ENCODE measurements at places on chromosomes 2 and 18.

DNA sequence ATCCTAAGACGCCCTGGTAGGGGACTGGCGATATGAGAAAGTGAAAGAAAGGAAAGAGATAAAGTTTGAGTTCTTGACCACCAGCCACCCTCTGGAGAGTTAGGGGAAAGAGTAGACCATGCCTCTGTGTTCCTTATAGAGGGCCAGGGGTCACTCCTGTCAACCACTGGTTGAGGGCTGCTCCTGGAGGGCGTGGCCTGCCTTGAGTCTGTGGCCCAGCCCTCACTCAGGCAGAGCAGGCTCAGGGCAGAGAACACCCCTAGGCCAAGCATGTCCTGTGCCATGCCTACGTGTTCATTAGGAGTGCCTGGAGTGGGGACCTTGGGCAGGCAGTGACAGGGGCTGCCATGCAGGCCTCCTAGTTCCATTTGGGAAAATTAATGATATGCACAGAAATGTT, 161.1 kb upstream of the EPB41L3 start:
- DNase-seq = no peak

DNA sequence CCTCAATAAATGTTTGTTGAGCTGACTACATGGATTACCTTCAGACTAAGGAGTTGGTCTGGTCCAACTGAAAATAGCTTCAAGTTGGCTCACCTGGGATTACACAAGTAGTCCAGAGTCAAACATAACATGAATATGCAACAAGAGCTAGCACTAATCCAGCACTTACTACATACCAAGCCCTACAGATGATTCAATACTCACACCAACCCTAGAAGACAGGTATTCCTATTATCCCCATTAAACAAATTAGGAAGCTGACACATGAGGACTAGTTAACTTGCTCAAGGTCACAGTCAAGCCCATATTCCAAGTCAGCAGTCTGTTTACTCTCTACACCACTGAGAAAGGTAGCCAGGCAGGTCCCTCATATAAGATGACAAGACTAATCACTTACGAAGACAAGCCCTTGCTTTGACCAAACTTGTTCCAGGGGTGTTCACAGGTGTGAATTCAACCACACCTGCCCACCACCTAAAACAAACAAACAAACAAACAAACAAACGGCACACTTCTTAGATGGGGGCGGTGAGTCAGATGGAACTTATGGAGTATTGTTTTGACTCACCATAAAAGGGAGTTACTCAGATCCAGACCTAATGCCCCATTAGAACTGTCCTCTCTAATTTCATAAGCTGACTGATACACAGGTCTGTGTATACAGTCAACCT, 29.1 kb downstream of the TMEM131 start:
- DNase-seq = peak; percentile 28

DNA sequence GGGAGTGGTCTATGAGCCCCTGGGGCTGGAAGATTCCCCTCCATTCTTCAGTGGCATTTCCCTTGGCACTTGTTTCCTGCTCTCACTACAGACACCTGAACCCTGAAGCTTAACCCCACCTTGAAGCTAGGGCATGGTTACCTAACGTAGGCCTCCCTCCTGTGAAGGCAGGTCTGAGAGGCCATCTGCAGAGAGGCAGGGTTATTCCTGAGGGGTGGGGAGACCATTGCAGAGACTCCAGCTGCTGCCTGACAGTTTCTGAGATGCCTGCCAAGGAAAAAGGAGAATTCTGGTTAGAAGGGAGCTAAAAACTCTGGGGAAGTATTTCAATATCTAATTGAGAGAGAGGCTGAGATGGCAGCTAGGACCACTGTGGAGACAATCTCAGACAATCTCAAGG, 119.3 kb upstream of the NDUFV2 start:
- no peak for DNase-seq

DNA sequence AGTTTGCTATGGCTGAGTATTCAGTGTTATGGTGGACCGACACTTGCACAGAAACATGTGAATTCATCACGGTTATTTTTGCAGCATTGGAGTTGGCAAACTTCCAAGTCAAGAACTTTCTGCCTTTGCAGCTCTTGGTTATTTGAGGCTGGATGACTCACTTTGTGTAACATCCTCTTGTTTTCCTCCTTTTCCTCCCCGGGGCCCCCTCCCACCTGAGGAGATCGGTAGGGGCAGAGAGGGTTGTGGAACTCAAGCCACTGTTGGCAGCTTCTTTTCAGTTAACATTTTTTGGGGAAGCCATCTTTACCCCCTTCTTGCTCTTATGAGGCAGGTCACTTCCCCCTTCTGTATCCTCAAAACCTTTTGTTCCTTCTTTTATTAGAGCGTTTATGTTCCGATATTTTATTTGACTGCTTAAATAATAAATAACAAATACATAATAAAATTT, 48.6 kb downstream of the DDX1 start:
- peak; percentile 92 for DNase-seq

GRCh38 chr2:133360882-133361281, 207.4 kb downstream of the NCKAP5 start:
- no peak for DNase-seq

GRCh38 chr18:5238371-5238976, 41.4 kb upstream of the AKAIN1 start:
- peak; percentile 39 for DNase-seq

GRCh38 chr2:54330926-54331835, 75.2 kb upstream of the TSPYL6 start:
- DNase-seq = no peak

DNA sequence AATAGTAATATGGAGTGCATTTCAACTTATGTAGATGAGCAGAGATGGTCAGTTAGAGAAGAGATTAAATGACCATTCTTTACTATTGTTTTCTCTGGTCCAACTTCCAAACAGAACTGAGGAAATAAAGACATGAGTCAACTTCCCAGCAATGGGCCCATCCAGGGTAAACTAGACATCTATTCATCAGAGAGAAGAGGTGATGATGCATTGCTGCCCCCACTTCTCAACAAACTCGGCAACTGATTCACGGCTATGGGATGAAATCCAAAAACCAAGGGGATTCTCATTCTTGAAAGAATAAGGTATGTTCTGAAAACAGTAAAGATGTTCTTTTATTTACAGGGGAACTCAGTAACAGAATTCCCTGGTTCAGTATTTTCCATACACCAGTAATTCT, 190.7 kb downstream of the RDH14 start:
- peak; percentile 82 for DNase-seq

DNA sequence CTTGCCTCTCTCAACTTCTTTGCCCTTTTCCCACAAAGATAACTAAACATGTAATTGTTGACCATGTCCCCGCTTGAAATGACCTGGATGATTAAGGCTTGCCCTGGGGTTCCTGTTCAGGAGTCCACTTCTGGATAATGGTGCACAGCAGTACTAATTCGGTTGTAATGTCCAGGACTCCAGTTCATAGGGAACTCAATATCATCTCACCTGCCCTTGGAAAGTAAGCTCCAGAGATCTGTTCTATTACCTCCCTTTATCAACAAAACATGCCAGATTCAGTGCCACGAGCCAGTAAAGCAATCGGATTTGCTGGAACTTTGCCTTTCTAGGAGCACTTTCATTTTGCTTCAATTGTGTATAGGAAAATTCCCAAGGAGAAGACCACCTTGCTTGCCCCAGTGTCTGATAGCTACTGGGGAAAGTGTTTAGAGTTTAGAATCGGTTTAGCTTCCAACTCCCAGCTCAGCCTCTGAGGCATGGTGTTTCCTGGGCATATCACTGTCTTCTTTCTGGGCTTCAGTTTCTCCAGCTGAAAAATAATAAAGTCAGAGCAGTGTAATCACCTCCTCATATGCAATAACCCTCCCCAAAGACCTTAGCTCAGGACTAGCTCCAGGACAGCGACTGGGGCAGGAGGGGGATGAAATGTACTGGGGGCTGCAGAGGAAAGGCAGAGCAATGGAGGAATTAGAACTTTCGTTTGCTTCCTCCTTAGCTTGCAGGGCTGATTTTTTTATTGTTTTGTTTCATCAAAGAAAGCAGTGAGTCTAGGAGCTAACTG, 162.6 kb upstream of the CYRIA start:
- DNase-seq = no peak

DNA sequence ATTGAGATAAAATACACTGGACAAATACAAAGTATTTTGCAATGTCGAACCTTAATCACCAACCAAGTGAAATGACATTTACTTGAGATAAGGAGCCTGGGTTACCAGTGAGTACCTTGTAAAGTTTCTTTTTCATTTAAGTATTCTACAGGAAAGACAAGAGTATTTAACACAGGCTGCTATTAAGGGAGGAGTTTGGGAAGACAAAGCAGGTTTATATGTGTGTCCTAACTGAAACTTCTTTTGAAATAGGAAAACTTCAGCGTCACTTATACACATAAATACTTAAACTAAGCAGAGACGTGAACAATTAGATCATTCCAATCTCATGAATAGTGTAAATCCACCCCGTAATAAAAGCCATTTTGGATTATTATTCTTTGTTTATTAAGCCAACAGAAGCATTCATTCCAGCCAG, 126.7 kb upstream of the CYP26B1 start:
- DNase-seq = peak; percentile 38

- DNase-seq = no peak
Observed at GRCh38 chr18:31652357-31652756, 32.0 kb downstream of the B4GALT6 start.

- DNase-seq = peak; percentile 57
Observed at GRCh38 chr18:22678486-22678885, 254.6 kb upstream of the RBBP8 start.

GRCh38 chr2:208266553-208266893, 468 bp downstream of the PIKFYVE start:
- DNase-seq = peak; percentile 33

- DNase-seq = no peak
Observed at GRCh38 chr18:71986351-71987050, 557.6 kb downstream of the CBLN2 start.

DNA sequence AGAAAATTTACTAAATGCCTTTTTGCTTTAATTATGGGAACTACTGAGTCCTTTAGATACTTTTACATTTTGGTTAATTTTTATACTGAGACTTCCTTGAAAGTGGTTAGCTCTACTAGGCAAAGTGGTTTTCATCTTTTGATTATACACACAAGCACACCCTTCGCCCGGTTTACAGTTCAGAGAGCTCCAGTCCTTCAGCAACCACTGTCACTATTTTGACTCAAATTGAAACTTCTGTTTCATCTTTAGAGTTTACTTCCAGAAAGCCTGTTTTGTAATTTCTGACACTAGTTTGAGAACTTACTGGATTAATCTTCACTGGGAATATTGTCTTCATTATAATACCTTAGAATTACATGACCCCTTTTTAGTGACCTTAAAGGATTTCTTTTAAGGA, 140.3 kb upstream of the FOSL2 start:
- no peak for DNase-seq

GRCh38 chr2:181675254-181675653, 5.1 kb downstream of the NEUROD1 start:
- no peak for DNase-seq

DNA sequence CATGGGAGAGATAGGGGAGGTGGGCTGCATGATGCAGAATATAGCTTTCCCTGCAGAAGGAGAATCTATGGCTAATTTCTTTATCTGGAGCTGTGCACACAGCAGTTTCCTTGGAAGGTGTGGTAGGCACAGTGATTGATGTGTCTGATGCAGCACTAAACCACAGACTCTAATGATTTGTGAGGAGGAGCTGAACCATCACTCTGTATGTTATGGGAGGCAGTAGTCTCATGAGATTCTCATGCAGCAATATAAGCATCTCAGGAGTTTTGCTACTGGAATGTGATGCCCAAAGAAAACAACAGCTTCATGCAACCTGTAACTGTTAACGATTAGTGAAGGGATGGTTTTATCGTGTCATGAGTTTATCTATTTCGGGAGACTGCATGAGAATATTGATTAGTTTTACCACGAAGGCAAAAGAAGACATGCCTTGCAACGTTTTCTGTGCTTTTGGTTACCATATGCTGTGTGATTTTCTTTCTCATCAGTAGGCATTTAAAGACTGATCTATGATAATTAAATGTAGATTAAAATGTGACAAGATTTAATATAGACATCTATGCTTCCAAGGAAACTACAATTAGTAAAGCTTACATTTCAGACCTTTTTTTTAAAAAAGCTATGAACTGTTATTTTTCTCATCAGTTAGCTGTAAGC, 286.8 kb downstream of the ARL6IP6 start:
- DNase-seq = no peak

DNA sequence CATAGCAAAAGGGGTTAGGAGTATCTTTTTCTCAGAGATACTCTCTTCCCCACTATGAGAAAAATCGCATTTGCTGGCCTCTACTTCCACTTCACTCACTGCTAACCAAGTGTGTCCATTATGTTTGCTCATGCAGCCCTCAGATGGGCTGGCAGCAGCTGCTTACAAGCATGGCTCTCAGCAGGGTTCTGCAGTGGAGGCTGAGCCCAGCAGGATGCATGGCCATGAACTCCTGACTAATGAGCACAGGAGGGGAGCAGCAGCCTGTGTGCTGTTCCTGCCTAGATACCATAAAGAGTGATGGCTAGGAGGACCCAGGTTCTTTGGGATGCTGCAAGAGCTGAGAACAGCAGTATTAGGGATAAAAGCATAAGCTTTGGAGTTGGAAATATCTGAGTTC, 316.9 kb upstream of the THSD7B start:
- DNase-seq = peak; percentile 4

DNA sequence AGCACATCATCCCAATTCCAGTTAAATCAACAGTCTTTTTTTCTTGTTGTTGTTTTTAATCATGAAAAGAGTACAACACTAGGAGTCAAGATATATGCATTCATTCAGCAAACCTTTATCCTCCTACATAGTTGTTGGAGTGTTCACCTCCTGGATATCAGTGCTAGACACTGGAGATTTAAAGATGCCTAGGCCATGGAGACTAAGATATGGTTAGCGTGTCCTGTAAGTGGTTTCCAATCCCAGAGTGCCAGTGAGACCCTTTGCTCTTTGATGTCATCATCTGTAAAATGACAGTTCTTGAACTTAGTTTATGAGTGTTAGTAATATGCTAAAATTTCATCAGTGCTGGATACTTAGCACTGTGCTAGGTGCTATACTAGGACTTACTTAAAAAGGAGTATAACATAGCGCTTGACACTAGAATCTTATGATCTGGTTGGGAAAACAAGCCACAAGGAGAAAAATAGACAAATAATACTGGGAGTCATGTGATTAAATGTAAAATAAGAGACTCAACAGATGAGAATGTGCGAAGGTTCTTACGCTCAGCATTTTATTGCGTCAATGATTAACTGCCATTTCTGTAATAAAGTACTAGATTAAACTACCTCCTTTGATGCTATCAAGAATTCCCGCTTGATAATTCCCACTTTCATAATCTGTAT, 31.5 kb downstream of the BABAM2 start:
- DNase-seq = no peak

GRCh38 chr18:49988101-49988500, 174.8 kb upstream of the ACAA2 start:
- DNase-seq = no peak

GRCh38 chr2:29247336-29247914, 132.2 kb downstream of the CLIP4 start:
- DNase-seq = no peak
